ENCODE measurements at places on chromosomes 6 and 20. TPM values are rescaled to one million over a fixed set of nuclear protein-coding genes. Genes with fewer than 3 reads are reported as not detected.

C6orf163 gene
- total RNA-seq = 1.4 TPM

DOK5 gene
- total RNA-seq = 4.5 TPM

BANF2 gene
- total RNA-seq = not detected

C20orf96 gene
- total RNA-seq = 13.8 TPM

DNA sequence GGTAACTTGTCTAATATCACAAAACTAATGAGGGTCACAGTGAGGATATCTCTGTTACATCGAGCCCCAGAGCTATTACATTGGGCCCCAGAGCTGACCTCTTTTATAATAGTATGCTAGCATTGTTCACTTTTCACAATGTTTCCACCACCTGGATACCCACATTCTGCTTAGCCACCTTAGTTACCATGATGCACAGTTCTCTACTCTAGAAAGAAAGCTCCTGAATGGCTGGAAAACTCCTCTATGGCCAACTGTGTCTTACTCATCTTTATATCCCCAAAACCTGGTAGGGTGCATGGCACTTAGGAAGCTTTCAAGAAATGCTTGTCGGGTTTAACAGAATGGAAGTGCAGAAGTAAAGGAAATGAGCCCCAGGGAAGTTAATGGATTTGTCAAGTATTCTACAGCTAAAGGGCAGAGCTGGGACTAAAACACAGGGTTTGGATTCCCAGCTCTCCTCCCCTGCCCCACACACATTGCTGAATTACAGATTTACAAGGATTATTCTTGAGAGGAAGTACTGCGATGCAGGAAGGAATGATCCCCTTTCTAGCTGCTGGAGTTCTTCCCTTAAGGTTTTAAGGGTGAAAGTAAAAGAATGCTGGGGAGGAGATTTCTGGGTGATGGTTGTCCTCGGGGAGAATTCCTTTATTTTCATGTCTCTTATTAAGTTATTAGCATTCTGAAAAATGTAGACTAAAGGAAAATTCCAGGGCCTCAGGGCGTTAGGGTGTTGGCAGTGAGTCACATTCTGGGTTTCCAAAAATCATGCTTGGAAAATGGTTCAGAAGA, 16.1 kb upstream of the HINT3 start:
- no peaks in the 10 kb centered on the region for H3K36me3 ChIP-seq
- H3K27me3 ChIP-seq = no peaks in the 10 kb centered on the region
- no peak for DNase-seq
- no peaks in the 10 kb centered on the region for H3K4me1 ChIP-seq
- no peak overlapping the region for H3K27ac ChIP-seq

DNA sequence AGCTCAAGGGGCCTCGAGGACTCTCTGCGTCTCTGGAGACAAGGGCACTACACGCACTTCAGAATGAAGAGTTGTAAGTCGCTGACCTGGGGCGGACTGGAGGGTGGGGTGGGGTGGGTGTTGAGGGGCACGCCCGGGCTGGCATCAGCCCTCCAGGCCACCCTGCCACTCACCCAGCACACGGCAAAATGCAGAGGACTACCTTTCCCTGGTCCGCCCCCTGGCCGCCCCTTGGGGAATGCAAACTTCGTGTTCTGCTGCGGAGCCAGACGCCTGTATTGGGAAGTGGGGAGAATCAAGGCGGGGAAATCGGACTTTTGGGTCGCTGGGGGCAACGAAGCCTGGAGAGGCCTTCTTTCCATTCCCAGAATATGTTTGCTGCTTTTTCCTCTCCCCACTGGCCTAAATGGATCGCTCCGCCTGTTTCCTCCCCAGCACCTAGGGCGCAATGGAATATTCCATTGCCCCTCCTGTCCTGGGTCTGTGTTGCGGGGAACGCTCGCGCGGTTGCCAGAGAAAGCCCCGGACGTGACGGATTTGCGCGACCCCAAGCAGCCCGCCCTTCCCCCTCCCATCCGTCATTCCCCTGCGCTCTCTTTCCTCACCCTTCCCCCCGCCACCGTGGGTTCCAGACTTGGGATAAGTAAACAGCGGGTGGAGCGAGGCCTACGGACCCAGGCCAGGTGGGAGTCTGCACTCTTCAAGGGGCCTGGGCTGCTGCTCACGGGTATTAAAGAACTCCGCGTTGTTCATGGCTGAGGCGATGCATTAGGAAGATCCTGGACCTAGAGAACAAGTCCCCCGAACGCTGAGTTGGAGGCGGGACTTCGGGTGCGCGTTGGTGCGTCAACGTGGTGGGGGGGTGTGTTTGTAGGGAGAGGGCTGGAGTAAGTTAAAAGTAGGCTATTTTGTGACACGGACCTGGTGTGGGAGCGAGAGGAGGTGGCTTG, at the start of gene PPT2:
TSS of gene PPT2 (plus strand) at position 578 of the 950 bp plus-strand sequence. CDS start 454 bp downstream, outside the sequence.
- H3K36me3 ChIP-seq = peaks cover 35% of the 10 kb centered on the region
- peaks cover 2% of the 10 kb centered on the region for H3K4me1 ChIP-seq
- no peaks in the 10 kb centered on the region for H3K27me3 ChIP-seq
